K562 (cell line): ENCODE measurements at places on chromosomes 5 and 9. TPM values are rescaled to one million over a fixed set of nuclear protein-coding genes. Genes with fewer than 3 reads are reported as not detected.

GRCh38 chr9:95157481-95158151 is 159.9 kb downstream of the FANCC start:
- no peak for DNase-seq

GRCh38 chr9:72618811-72619210 is 97.4 kb downstream of the TMC1 start:
- no peak for DNase-seq

DNA sequence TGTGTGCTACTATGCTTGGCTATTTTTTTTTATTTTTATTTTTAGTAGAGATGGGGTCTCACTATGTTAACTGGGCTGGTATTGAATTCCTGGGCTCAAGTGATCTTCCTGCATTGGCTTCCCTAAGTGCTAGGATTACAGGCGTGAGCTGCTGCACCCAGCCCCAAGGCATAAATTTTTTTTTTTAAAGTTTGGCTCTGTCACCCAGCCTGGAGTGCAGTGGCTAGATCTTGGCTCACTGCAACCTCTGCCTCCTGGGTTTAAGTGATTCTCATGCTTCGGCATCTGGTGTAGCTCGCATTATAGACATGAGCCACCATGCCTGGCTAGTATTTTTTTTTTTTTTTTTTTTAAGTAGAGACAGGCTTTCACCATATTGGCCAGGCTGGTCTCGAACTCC is 70.3 kb downstream of the RAB24 start:
- DNase-seq: no peak

DNA sequence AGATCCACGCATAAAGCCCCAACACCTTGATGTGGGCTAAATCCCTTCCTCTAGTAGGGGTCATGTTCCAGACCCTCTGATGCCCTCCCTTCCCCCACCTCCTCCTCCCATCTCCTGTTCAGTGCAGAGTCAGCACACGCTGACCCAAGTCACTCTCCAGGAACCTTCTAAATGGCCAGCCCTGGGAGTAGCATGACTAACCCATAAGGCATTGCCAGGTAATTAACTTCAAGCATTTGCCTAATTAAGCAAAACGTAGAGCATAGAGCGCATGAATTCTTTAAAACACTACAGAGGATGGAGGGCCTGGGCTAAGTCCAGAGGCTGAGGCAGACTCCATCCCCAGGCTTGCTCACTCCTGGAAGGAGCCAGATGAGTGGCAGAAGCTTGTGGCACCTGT is 276.3 kb upstream of the MSX2 start:
- no peak for DNase-seq

- DNase-seq: no peak
Measured at GRCh38 chr5:4375640-4376039, 764.5 kb upstream of the ADAMTS16 start.

CCL27 gene
- total RNA-seq: 0.20 TPM in 1 of 2 replicates, not detected in the other
